HFF-Myc (cell line): ENCODE measurements at places on chromosomes 7 and 10.
A peak's percentile ranks its signal among the peaks of the same experiment; 100 is the strongest.

- DNase-seq = no peak
These were observed 3.2 kb upstream of the IFIT1 start for GRCh38 chr10:89389254-89389653.

DNA sequence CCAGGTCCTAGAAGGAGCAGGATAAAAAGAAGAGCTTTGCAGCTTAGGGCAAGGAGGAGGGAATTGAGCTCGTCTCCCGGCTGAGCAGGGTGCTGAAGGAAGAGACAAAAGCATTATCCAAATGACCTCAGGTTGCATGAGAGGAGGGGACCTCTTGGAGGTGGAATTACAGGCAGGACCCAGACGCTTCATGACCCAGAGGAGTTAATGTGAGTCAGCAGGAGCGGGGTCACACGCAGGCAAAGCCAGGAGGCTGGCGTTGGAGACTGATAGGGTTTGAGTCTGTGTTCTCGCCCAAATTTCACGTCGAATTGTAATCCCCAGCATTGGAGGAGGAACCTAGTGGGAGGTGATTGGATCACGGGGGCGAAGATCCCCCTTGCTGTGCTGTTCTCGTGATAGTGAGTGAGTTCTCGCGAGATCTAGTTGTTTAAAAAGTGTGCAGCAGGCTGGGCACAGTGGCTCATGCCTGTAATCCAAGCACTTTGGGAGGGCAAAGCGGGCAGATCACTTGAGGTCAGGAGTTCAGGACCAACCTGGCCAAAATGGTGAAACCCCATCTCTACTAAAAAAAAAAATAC, 63.7 kb upstream of the AUTS2 start:
- no peak for DNase-seq

DNA sequence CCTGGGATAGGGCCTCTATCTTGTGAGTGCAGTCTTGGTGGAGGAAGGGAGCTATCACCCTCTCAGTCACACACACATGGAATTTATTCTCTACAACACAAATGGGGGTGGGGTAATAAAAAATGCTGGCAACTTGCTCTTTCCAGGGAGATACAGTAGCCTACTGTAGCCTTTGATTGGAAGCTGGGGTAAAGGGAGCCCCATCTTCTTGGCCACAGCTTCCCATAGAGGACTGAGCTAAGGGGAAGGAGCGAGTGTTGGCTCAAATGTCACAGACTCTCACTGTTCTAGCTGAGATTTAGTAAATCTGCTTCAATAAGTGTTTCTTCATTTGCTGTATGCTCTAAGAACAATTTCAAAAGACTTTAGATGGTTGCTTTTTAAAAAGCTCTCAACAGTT, 222.2 kb upstream of the CXCL12 start:
- no peak for DNase-seq

DNA sequence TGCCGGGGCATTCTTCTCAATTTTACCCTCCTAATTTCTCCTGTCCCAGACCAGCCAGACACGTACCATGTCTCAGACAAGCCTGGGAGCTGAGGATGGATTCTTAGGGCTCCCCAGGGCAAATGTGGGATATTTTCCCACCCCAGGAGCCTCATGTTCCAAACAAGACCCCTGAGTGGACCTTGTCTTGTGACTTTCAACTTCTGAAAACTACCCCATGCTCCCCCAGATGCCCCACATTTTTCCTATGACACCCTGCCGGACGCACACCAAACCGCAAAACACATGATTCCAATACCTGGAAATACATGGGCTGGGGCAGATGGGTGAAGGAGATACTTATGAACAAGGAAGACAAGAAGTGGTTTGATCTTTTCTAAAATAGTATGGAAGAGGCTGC, 874 bp downstream of the GIMAP5 start:
- no peak for DNase-seq

GRCh38 chr7:106071999-106072714, 40.0 kb downstream of the SYPL1 start:
- DNase-seq = no peak

DNA sequence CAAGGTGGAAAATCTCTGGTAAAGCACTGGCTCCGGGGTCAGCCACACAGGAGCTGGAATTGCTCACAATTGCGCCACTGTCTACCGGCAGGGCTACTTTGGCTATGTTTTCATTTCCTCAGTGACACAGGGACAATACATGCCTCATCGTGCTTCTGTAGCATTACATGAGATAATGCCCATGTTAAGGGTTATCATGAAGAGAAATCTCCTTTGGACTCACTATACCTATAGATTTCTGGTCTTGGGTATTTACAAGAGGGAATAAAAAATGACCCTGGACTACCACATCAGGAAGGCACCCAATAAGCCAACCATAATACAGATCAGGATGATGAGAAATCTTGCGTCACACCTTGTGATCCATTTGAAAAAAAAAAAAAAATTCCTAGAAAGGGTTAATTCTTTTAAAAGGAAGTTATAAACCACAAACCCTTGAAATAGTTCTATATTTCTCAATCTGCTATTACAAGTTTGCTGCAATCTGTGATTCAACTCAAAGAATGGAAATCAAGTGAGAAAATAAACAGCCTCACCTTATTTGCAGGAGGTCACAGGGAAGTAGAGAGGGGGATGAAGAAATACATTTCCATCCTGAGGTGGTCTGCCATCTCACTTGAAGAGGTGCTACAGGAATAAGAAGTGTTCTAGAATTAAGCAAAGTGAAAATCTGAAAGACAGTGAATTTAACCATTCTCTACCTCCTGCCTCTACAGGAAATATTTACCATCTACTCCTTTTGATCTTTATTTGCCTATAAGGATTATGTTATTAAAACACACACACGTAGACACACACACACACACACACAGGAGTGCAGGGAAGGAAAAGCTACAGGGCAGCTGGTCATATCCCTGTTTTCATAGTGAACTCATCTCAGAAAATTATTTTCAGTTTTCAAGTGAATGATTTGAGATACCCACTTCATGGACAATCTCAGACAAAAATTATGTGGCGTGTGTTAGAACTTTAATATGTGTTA, 231.3 kb upstream of the CELF2 start:
- no peak for DNase-seq

DNA sequence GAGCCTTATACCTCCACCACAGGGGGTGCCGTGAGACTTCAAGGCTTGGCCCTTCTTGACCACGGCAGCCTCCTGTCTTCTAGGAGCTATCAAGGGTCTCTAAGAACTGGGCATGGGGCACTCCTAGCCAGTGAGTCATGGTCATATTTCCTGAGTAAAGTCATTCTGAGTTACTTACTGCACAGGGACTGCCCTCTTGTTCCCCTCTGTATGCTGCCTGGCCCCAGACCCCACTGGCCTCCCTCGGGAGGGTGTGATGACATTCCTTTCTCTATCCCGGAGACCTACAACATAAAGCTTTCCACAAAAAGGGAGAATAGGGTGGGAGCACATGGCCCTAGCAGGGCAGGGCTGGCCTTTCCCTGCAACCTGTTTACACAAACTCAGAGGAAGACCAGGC, 21.4 kb downstream of the DPCD start:
- DNase-seq = no peak

DNA sequence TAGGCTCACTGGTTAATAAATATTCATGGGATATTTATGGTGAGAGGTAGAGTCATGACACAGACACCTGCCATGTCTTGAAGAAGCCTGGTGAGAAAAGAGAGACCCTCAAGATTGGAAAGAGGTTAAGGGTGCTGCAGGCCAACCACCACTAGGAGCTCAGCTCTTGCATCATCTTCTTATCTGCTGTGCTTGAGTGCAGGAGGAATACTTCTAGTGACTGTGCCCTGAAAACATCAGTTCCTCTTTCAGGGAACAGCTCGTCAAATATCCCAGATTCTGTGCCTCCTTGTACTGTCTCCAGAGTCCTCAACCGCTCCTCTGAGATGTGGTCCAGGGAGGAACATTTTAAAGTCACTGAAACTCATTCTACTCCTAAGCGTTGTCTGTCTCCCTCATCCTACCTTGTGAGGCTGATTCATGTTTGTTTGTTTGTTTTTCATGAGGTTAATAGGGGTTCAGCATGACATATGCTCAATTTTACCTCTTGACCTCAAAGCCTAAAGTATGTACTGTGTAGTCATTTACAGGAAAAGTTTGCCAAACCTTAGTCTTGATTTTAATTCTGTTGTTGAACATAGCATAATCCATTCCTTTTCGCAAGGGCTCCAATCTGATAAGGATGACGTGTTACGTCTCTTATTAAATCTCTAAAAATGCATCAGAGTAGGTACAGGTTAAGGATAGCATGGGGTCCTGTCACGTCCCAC, 293.1 kb downstream of the C7orf25 start:
- DNase-seq = no peak

- DNase-seq = peak; percentile 51
These were observed 2.3 kb upstream of the CUZD1 start for GRCh38 chr10:122847782-122848604.

DNA sequence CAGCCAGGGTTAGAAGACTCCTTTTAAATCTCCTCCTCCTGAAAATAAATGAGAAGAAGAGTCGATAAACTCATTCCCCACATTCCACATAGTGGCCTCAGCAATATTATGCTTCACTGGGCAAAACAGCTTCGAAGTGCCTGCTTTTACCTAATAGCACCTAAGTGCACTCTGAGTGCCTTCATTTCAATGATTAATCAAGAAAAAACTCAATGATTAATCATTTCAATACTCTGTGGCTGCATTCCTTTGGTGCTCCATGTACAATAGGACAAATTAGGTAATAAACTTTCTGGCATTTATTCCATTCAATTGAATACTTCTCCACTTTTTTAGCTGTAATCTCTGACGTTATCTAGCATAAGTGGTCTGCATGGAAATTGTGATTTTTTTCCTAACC, 174.6 kb downstream of the CCDC71L start:
- DNase-seq = no peak

- DNase-seq = no peak
These were observed 111.2 kb upstream of the KIF5B start for GRCh38 chr10:32167450-32167849.

DNA sequence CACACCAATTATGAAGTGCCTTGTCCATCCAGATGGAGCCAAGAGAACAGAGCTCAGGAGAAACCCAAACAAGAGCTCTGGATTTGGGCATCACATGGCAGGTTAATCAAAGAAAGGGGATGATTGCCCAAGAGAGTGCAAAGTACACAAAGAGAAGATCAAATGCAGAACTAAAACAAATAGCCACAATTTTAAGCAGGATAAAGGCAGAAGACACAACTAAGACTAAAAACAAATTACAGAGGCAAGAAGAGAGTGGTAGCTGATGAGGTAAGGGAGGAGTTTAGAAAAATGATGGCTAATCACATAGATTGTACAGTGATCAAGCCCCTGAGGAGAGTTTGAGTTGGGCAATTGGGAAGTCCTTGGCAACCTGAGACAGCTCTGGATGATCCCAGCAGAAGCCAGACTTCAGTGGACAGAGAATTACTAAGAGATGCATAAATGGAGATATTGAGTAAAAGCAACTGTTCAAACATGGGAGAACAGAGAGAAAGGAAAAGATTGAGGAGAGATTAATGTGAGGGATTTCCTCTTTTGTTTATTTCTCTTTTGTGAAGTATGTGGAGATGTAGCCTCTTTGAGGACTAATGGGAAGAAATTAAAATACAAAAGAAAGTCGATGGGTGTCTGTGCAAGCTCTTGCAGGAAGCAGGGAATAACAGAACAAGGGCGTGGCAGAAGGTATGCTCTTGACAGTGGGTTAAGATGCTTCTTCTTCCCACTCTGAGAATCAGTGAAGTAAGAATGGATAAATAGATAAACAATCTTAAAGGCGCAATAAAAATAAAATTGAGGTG, 101.9 kb downstream of the LRRN3 start:
- DNase-seq = no peak

DNA sequence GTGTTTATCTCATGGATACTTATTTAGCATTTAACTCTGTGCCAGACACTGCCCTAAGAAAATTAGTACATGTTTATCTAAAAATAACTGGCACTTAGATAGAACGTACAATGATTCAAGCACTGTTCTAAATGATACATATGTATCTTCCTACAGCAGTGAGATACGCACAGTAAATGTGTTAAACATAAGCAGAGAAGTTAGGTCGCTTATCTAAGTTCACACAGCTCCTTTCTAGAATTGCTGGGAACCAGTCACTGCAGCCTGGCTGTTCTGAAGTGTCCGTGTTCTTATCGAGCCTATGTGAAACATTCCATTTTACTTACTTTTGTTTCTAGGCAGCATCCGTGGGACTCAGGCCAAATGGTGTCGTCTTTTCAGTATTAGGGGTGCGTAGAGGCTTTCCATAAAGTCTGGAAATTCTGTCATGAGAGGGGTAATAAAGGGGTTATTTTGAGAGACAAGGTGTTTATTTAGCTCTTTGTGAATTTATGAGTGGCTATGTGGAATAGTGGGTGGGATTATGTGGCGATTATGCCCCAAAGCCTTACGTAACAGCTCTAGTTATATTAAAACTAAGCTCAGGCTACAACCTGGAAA, 186.9 kb downstream of the SND1 start:
- DNase-seq = no peak

GRCh38 chr10:54094321-54094720, 706.7 kb downstream of the PCDH15 start:
- no peak for DNase-seq

DNA sequence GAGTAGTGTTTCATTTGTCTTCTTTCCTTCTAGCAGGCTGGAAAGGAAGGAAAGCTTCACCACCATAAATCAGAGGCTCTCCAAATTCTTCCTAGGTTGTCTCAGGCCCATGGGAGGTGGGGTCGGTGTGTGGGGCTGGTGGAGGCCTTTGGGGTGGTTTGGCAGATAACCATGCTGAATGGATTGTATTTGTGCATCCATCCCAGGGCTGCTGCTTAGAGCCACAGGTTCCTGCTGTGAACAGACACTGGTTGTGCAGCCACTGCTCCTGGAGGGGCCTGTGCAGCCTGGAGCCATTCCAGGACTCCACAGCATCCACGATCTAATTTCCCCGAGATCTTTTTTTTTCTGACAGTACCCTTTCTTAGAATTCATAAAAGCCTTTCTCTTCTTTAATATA, 741.8 kb downstream of the SUGCT start:
- no peak for DNase-seq

GRCh38 chr7:617614-618538, 98.2 kb upstream of the PDGFA start:
- DNase-seq = no peak

- DNase-seq = peak; percentile 11
These were observed 58.0 kb downstream of the PDSS1 start for GRCh38 chr10:26755443-26755903.
